ENCODE measurements at places on chromosomes 2 and 18. TPM values are rescaled to one million over a fixed set of nuclear protein-coding genes. Genes with fewer than 3 reads are reported as not detected.

GRCh38 chr2:98634406-98635092 is 26.2 kb downstream of the UNC50 start:
- peak; percentile 8 for DNase-seq
- H3K36me3 ChIP-seq = no peaks in the 10 kb centered on the region
- no peak overlapping the region for H3K27ac ChIP-seq
- H3K4me3 ChIP-seq = no peak overlapping the region

DNA sequence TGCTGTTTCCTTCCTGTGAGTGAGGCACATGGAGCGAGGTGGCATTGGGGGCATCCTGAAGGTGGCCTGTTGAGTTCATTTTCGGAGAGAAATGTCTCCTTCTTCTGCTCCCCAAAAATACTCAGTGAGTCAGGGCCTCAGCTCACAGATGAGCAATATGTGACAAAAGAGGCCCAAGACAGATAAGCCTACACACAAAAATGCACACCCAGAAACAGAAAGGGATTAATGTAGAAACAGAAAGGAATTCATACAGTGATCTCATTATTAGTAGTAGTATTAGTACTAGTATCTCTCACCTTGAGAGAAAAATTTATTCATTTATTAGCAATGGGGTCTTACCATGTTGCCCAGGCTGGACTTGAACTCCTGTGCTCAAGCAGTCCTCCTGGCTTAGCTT is 5.1 kb downstream of the GPR75 start:
- peaks cover 10% of the 10 kb centered on the region for H3K36me3 ChIP-seq
- no peak overlapping the region for H3K4me3 ChIP-seq
- DNase-seq = no peak
- H3K27me3 ChIP-seq = no peaks in the 10 kb centered on the region
- peaks cover 22% of the 10 kb centered on the region for H3K4me1 ChIP-seq

Gene PPP1R1C
- total RNA-seq = 2.7 TPM

DNA sequence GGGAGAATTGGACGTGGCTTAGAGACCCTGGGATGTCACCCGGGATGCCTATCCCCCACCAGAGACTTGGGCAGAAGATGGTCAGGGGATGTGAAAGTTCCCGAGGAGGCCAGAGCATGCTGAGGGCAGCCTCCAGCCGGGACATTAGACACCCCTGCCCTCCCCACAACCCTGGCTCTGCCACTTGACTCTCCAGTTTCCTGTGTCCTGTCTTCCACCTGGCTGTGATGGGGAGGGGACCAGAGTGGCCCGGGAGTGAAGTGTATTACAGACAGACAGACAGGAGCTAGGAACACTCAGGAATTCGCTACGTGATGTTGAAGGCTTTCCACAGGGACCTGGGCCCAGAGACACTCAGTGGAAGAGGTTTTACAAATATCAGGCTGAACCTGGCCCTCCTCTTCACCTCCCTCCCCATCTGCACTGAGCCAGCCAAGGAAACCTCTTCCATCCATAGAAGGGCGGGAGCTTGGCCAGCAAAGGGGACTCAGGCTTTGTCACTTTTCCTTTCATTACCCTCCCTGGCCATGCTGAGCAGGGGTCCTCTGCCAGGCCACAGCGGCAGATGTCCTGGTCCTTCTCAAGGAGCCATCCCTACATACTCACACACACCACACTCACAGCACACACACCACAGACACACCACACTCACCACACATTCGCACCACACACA is 60.7 kb downstream of the SDC1 start:
- no peak overlapping the region for H3K27ac ChIP-seq
- H3K4me1 ChIP-seq = no peaks in the 10 kb centered on the region
- H3K4me3 ChIP-seq = no peak overlapping the region
- H3K27me3 ChIP-seq = no peaks in the 10 kb centered on the region
- DNase-seq = no peak

Gene EVX2
- not detected for total RNA-seq

Gene PKDCC
- total RNA-seq = 11.3 TPM

- H3K27ac ChIP-seq = no peak overlapping the region
- no peaks in the 10 kb centered on the region for H3K36me3 ChIP-seq
- no peaks in the 10 kb centered on the region for H3K27me3 ChIP-seq
- no peak for DNase-seq
- no peak overlapping the region for H3K4me3 ChIP-seq
These were observed 115.2 kb downstream of the ROCK1 start for GRCh38 chr18:20996418-20996817.

Gene HTR2B
- total RNA-seq = not detected

Gene GRP
- not detected for total RNA-seq

DNA sequence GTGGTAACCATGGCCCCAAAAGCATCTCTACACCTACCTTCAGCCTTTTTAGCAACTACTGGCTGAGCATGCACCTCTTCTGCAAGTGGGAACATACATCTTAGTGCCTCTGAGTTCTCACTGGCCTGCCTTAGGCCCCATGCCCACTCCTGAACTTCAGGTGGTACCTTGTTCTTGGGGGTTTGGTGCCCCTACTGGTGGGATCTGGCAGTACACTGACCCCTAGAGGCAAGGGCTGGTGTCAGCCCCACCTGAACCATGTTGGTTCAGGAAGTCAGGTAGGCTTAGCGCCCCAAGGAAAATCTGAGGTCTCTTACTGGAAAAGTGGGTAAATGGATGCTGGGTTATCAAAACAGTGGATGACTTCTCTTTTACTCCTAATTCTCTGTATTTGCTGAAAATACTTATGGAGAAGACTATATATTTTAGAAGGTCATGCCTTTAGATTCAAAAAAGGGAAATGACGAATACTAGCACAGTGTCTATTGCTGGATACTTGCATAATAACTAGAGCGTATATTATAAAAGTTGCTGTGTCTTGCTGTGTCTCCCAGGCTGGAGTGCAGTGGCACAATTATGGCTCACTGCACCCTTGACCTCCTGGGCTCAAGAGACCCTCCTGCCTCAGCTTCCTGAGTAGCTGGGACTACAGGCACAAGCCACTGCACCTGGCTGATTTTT is 84.6 kb downstream of the RAB31 start:
- H3K27ac ChIP-seq = no peak overlapping the region
- no peaks in the 10 kb centered on the region for H3K27me3 ChIP-seq
- H3K4me3 ChIP-seq = no peak overlapping the region
- no peaks in the 10 kb centered on the region for H3K4me1 ChIP-seq
- H3K36me3 ChIP-seq = peaks cover 5% of the 10 kb centered on the region

DNA sequence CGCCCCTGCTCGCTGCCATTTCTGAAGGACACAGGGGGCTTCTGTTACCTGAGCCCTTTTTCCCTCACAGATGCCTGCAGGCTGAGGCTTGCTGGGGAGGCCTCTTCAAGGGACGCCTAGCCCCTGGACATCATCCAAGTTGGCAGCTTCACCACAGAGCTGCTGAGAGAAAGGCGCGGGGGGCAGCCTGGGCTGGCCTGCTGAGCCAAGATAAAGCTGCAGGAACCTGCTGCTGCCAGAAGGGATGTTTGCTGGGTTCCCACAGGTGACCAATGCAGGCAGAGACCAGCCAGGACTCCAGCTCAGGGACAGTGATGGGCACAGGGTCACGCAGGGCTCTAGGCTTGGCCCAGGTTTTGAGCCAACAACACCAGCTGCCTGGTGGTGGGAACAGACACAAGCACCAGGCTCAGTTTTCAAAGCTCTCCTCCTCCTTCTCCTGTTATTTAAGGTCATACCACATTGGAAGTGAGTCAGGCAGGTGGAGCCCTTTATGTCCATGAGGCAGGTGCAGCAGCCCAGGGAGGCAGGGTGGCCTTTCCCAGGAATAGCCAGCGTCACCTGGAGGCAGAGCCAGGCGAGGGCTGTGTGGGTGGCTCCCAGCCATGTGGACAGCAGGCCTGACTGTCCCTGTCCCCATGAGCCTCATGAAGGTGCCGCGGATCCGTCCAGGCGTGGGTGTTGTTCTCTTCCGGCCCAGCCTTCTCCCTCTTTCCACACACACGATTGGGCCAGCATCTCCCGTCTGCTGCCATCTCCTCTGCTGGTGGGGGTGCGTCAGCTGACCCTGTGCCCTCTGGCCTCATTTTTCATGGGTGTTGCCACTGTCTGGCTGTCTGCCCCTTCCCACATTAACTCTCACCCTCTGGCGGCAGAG is 515.5 kb upstream of the MYT1L start:
- DNase-seq = no peak
- H3K27ac ChIP-seq = no peak overlapping the region
- H3K4me1 ChIP-seq = no peaks in the 10 kb centered on the region
- H3K36me3 ChIP-seq = no peaks in the 10 kb centered on the region

GRCh38 chr2:62856228-62857040 is 150.9 kb downstream of the EHBP1 start:
- no peak for DNase-seq
- peaks cover 13% of the 10 kb centered on the region for H3K36me3 ChIP-seq
- no peak overlapping the region for H3K27ac ChIP-seq
- no peaks in the 10 kb centered on the region for H3K27me3 ChIP-seq
- H3K4me3 ChIP-seq = no peak overlapping the region
- no peaks in the 10 kb centered on the region for H3K4me1 ChIP-seq

DNA sequence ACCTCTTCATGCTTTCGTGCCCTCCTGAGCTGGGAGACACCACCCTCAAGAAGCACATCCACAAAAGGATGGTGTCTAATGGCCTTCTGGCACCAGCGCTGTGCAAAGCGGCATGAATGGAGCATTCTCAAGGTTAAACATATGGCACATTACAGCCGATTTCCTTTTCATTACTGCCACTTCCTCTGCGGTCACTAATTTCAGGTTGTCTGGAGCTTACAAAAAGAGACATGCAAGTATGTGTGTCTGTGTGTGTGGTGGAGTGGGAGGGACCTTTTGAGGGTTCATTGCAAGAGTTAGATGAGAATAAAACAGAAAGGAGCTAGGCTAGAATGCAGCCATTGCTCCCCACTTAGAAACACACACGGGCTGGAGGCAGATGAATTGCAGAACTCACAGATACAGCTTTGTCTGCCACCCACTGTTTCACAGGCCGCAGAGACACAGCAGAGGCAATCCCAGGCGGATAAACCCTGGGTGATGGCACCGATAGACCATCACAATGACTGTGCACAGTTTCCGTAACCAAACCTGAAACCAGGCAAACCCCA is 76.0 kb downstream of the TGIF1 start:
- DNase-seq = no peak
- H3K27me3 ChIP-seq = peaks cover 12% of the 10 kb centered on the region
- H3K27ac ChIP-seq = no peak overlapping the region
- H3K36me3 ChIP-seq = no peaks in the 10 kb centered on the region
- peaks cover 10% of the 10 kb centered on the region for H3K4me1 ChIP-seq

Gene NGEF
- 1.3 TPM for total RNA-seq

GRCh38 chr2:67463810-67464209 is 66.7 kb downstream of the ETAA1 start:
- peak; percentile 79 for DNase-seq
- peak overlapping the region; percentile 26 for H3K4me3 ChIP-seq
- H3K27ac ChIP-seq = peak overlapping the region; percentile 89
- peaks cover 54% of the 10 kb centered on the region for H3K4me1 ChIP-seq

GRCh38 chr2:232556426-232556825 is 5.9 kb downstream of the EIF4E2 start:
- DNase-seq = no peak
- H3K27me3 ChIP-seq = no peaks in the 10 kb centered on the region
- H3K27ac ChIP-seq = no peak overlapping the region
- no peak overlapping the region for H3K4me3 ChIP-seq
- peaks cover 61% of the 10 kb centered on the region for H3K36me3 ChIP-seq

GRCh38 chr2:160252900-160253299 is 52.8 kb upstream of the ITGB6 start:
- peaks cover 73% of the 10 kb centered on the region for H3K4me1 ChIP-seq
- DNase-seq = no peak
- H3K27ac ChIP-seq = peak overlapping the region; percentile 80
- H3K36me3 ChIP-seq = peaks cover 13% of the 10 kb centered on the region
- no peaks in the 10 kb centered on the region for H3K27me3 ChIP-seq

Gene TUBA3E
- total RNA-seq = not detected

DNA sequence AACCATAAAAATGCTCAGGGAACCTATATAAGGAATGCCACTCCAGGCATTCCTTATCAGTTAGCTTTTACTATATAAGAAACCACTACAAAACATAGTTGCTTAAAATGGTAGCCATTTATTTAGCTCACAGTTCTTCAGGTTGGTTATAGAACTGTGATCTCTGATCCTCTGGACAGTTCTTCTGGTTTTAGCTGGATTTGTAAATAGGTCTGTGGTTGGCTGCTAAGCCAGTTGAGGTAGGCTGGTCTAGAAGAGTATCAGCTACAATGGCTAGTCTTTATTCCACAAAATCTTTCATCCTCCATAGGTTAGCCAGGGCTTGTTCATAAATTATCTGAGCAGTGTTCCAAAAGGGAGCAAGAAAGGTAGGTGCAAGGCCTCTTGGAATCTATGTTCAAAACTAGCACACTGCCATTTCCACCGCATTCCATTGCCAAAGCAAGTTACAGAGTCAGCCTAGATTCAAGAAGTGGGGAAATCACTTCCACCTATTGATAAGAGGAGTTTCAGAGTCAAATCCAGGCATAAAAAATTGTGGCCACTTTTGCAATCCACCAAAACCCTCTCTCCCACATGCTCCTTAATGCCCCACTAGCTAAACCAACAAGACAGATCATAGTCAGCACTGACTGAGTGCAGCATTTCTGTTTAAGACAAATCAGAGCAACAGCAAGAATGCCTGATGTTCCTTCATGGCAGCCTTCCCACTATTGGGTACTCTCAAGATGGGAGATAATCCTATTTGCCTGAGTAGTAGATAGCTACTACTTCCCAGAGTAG is 146.4 kb downstream of the IRS1 start:
- peak overlapping the region; percentile 5 for H3K4me3 ChIP-seq
- peaks cover 68% of the 10 kb centered on the region for H3K4me1 ChIP-seq
- DNase-seq = no peak

DNA sequence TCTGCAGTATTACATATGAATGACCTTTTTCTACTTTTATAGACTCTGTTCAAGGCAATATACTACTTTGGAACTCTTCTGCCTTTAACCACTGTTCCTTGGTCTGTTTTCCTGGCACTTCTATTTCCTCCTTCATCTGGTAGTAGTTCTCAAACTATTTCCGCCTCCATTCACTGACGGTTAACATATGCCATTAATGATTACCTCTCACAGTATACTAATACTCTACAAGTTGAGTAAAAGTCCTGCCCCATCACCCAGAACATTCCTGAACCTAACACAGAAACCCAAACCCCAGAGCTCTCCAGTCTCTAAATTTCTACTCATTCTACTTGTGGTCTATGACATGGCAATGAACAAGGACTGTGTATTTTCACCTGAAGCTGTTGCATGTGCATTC is 4.5 kb downstream of the GFPT1 start:
- H3K27me3 ChIP-seq = no peaks in the 10 kb centered on the region
- peaks cover 82% of the 10 kb centered on the region for H3K36me3 ChIP-seq
- peak; percentile 23 for DNase-seq

GRCh38 chr2:213688133-213688532 is 403.9 kb downstream of the SPAG16 start:
- H3K36me3 ChIP-seq = no peaks in the 10 kb centered on the region
- no peaks in the 10 kb centered on the region for H3K27me3 ChIP-seq
- no peak for DNase-seq
- H3K4me1 ChIP-seq = no peaks in the 10 kb centered on the region

DNA sequence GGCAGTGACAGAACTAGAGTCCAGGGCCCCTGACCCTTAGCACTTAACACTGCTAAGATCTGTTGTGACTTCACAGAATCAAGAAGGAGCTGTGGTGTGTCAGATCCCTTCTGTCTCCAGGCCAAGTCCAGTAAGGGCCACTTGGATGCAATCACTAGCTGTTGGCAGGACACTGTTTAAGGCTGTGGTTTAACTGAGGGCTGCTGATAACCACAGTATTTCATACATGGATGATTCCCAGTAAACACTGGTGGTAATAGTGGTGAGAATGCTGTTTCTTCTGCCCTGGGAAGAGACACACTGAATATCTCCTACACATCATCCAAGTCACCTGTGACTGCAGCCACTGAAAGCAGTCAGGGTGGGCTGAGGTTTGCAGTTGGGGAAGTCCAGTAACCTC is 77.7 kb upstream of the FBXO11 start:
- H3K4me3 ChIP-seq = no peak overlapping the region
- H3K36me3 ChIP-seq = no peaks in the 10 kb centered on the region
- H3K4me1 ChIP-seq = no peaks in the 10 kb centered on the region

All from Calu3 (cell line).